ENCODE measurements at places on chromosomes 4 and X. TPM values are rescaled to one million over a fixed set of nuclear protein-coding genes. Genes with fewer than 3 reads are reported as not detected.

The VCX3B gene
- total RNA-seq = not detected

The FUNDC1 gene
- total RNA-seq = 12.0 TPM

- no peak for DNase-seq
These were observed 119.0 kb downstream of the APBB2 start for GRCh38 chr4:41095192-41095872.

The DKC1 gene
- 31.1 TPM for total RNA-seq

The HSFX1 gene
- 2.1 TPM for total RNA-seq

GRCh38 chr4:184450743-184451535, 23.4 kb downstream of the IRF2 start:
- DNase-seq = no peak

The TSPYL2 gene
- 42.5 TPM for total RNA-seq

DNA sequence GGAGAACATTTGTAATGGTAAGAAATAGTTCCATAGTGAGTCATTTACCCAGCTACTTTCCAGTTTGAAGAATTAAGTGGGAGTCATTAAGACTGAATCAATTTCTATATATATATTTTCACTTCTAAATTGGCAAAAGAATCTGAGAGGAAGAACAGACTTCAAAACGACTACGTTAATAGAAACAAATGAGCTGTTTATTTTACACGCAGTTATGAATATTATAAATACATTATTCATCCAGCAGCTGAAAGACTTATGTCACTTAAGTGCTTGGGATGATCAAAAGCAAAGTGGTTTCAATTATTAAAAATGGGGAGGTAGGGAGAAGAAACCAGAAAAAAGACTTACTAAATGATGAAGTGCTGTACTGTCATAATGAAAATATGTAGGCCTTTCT, 260.5 kb upstream of the DDX53 start:
- DNase-seq = no peak

DNA sequence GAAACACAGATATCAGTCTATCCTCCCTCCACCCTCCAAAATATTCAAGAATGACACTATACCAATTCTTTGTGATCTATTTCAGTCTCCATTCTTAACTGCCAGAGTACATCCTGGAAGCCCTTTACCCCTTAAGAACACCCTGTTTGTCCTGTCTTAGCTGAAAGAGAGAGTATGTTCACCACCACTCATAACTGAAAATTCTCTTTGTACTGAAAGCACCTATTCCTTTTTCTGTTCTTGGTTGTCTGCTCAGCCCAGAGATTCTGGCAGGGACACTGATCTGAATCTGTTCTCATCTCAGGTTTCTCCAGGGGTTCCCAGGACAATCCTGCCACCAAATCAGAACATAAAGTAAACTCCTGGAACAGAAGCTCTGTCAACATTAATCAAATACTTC, 25.4 kb upstream of the EREG start:
- no peak for DNase-seq

The MGAT4D gene
- not detected for total RNA-seq

DNA sequence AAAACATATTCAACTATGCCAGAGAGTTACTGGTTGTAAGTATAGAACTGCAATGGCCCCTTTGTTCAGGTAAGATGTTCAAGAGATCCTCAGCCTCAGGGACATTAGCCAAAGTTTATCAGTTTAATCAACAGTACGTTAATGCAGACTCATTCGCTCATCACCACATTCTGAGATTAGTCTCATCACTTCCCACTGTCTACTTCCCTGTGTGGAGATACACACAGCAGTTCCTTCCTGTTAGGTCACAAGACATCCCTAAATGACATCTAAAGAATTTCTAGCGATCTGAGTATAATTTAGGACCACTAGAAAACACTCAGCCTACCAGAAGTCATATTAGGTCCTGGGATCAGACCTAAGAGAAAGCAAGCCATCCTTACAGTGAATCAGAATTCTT, 10.4 kb downstream of the SLC10A7 start:
- no peak for DNase-seq

- DNase-seq = no peak
These were observed 7.9 kb downstream of the SLC4A4 start for GRCh38 chr4:71346710-71347109.

GRCh38 chrX:45803383-45803921, 602.8 kb upstream of the DIPK2B start:
- DNase-seq = no peak

The NUP62CL gene
- not detected for total RNA-seq

DNA sequence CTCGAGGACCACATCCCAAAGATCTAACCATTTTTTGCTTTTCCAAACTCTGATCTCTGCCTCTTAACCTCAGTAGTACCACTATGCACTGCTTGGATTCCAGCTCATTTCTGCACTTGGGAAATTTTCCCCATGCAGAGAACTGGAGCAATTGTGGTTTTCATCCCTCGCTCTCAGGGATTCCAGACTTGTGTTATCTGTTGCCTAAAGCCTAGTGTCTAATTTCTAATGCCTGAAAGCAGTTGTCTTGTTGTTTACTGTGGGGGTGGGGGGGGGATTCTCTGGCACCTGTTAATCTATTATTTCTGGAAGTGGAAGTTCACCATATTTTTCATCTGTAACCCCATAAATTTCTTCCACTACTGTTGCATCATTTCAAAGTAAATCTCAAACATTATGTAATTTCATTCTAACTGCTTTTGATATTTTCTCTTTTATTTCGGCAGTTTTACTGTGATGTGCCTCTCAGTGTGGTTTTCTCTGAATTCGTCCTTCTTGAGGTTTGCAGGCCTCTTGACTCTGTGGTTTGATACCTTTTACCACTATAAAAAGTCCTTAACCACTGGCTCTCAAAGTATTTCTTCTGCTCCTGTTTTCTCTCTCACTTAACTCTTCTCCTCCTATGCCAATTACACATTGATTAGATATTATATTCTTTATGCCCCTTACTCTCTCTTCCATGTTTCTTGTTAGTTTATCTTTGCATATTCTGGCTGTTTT, 205.6 kb upstream of the EOLA2 start:
- DNase-seq = no peak

- no peak for DNase-seq
These were observed 175.7 kb downstream of the DHX15 start for GRCh38 chr4:24408640-24409039.

- no peak for DNase-seq
These were observed 47.3 kb upstream of the FAM9A start for GRCh38 chrX:8848441-8848840.

DNA sequence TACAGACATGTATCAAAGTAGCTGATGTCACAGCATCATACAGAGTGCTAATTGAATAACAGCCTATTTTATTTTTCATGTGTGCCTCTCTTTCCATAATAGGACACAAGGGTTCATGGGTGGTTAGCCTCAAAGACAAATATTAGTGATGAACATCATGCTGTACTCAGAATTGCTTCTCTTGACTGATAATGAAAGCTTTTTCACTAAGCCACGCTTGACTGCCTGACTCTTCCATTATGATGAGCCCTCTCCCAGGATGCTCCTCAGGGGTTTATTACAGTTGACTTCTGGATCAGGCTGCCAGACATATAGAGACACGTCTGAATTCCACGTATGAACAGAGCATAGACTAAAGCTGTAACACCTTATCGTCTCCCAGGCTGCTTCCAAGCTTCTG, 2757.5 kb downstream of the PCDH7 start:
- no peak for DNase-seq

The FRG1 gene
- 29.7 TPM for total RNA-seq

GRCh38 chr4:55278316-55278715, 67.7 kb upstream of the SRD5A3 start:
- no peak for DNase-seq

The CXorf49 gene
- total RNA-seq = not detected

- no peak for DNase-seq
These were observed at the start of gene CCSER1 for GRCh38 chr4:90127223-90127705. Gene CCSER1 (plus strand): TSS chr4:90127394.

DNA sequence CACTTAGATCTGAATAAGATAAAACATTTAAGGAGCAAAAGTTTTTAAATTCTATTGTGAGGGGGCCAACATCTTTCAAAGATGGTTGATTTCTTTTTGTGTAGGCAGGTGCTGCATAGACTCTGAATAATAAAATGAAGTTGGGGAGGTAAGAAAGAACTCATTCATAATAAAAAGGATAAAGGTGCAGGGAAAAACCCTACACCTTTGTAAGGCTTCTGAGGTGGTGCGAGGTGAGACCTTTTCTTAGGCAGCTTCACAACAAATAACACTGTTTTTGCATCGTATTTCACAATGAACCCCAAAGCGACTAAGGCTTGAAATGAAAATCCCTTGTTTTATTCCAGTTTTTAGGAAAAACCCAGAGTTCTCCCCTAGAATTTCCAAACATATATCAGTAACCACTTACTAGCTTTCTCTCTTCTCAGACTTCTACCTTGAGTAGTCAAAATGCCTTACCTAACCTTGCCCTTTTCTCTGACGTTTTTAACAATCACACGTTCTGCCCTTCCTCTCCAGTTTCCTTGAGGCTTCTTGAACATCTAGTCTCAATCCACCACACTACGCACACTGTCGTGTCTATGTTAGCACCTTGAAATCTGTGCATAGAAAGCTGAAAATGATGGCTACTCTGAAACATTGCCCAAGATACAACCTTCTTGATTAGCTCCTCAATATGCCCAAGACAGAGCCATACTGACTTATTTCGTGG, 30.2 kb downstream of the MAML3 start:
- DNase-seq = no peak

The EXOC1 gene
- 38.8 TPM for total RNA-seq

The COQ2 gene
- 9.3 TPM for total RNA-seq

The FAM236C gene
- total RNA-seq = not detected

The DDX60 gene
- 7.1 TPM for total RNA-seq

GRCh38 chr4:45629717-45630116, 494.1 kb downstream of the GABRG1 start:
- DNase-seq = no peak

The C4orf51 gene
- total RNA-seq = not detected

DNA sequence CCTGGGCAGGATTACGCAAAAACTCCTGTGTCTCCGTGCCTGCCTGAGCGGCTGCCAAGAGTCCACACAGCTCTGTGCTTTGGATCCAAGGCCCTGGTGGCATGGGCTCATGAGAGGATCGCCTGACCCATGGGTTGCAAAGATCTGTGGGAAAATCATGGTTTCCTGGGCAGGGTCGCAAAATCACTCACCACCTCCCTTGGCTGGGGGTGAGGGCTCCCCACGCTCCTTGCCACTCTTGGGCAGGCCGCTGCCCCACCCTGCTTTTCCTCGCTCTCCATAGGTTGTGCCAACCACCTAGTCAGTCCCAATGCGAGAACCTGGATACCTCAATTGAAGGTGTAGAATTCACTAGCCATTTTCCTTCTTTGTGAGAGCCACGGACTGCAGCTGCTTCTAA, 66.5 kb upstream of the MAGEB18 start:
- peak; percentile 40 for DNase-seq

DNA sequence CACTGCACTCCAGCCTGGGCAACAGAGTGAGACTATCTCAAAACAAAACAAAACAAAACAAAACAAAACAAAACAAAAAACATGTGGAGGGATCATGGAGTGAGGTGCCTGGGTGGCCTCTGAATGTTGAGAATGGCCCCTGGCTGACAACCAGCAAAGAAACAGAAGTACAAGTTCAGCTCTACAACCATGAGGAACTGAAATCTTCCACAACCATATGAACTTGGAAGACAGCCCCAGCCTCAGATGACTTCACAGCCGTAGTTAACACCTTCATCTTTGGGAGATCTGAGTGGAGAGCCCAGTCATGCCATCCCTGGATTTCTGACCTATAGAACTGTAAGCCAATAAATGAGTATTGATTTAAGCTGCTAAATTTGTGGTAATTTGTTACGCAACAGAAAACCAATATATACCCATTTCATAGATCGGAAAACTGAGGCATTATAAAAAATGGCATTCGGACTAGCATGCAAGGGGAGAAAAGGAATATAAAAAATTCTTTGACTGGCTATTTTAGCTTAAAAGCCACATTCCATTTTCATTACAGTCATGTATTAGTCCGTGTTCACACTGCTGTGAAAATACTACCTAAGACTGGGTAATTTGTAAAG, 138.7 kb upstream of the RAPGEF2 start:
- no peak for DNase-seq

The BRS3 gene
- total RNA-seq = not detected
